Activated CD4-positive, alpha-beta T cell treated with anti-CD3 and anti-CD28 coated beads for 36 hours (primary cell): ENCODE measurements at places on chromosomes 1 and 21. TPM values are rescaled to one million over a fixed set of nuclear protein-coding genes. Genes with fewer than 3 reads are reported as not detected.
A peak's percentile ranks its signal among the peaks of the same experiment; 100 is the strongest.

DNA sequence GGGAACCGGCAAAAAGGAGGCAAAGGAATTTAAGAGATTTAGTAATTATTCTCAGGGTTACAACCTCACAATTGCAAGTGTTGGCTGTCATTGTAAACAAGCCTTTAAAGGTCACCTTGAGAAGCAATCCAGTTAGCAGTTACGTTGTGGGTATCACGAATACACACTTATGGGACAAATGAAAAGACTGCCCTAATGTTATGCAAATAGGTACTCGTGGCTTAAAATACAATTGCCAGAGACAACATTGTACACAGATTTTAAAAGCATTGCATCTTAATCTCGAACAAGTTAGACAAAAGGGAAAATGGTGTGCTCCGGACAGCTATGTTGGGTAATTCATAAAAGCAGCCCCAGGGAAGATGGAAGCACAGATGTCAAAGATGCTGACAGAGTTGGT, 120.5 kb upstream of the ZC3H12A start:
- no peak for DNase-seq

GRCh38 chr1:216812966-216813365, 89.7 kb upstream of the ESRRG start:
- DNase-seq = no peak

GRCh38 chr1:101071470-101071891, 45.9 kb upstream of the DPH5 start:
- DNase-seq = no peak

DNA sequence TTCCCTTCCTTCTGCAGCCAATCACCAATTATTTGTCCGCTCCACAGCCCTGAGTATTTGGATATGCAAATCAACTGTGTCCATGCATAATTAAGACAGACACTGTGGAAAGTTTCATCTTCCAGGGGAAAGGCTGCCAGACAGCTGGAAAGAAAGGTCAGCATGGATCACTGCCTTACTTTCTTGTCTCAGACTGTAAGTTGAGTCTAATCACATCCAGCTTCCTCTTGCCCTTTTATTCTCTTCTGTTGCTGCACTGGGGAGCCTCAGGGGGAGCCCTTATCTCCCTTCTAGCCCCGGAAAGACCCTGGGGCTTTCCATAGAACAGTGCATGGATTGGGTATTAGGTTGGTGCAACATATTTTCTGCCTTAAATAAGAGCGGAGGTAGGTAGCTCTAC, 182.9 kb downstream of the OMA1 start:
- no peak for DNase-seq

- no peak for DNase-seq
Observed at GRCh38 chr21:38729754-38730379, 75.9 kb upstream of the ETS2 start.

- no peak for DNase-seq
Observed at GRCh38 chr1:177246710-177247580, 76.2 kb downstream of the BRINP2 start.

- DNase-seq = peak; percentile 36
Observed at GRCh38 chr21:29231756-29232529, 66.8 kb upstream of the BACH1 start.

DNA sequence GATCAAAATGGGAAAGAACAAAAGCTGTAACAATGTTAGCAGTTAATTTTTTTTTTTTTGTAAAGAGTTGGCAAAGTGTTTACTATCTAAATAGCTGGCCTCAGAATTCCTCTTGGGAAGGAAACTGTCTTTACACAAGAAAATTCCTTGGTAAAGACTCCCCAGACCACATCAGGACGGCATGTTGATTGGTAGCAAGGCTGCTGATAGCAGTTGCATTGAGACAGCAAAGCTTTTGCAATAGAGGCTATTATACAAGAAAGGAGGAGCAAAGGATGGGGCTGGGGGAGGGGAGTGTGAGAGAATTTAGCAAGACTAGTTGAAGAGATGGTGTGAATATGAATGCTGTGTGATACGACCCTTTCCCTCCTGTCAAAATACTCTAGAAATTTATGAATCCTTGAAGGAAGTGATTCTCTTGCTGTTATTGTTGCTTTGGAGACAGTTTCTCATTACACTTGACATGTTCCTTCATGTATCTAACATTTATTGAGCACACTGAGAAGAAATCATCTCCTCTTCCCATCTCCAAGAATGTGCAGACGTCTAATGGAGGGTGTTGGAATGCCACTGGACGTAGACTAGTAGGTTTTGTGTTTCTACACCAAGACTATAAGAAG, 355.6 kb downstream of the SIPA1L2 start:
- DNase-seq = no peak

DNA sequence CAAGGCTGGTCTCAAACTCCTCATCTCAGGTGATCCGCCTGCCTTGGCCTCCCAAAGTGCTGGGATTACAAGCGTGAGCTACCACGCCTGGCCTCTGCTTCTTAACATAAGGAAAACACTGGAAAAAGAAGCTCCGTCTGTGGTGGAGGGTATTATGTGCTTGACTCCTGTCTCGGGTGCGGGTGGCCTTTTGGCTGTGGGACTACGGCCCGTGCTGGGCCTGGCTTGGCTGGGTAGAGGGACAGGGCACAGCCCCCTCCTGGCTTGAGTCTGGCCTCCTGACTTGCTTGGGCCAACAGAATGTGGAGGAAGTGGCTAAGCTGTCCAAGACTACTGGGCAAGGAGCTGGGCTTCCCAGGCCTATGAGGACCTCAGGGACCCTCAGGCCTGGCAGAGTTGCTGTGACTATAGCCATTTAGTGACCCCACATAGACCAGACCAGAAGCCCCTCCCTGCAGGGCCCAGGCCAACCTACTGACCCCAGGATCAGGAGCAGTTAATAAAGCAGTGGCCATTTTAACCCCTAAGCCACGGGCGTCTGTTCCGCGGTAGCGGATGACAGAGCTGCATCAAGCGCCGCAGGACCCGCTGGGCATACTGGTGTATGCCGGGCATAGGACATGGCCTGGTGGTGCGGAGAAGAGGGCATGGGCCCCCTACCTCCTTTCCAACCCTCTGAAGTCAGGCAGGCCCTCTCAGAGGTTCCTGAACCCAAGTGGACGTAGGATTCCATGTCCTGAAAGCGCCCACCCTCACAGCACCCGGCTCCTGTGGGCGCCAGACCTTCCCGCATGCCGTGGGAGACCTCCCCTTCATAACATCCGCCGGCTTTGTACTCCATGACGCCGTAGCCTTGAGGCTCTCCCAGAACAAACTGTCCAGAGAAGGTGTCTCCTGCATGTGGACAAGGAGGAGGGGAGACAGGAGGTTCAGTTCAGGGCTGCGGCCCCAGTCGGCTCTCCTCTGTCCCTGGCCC, 4.4 kb downstream of the MORN1 start:
- no peak for DNase-seq

- DNase-seq = peak; percentile 72
Observed at GRCh38 chr1:3907031-3907534, 7.0 kb upstream of the C1orf174 start.

The PLA2G2D gene
- total RNA-seq = not detected
